Psoas muscle (tissue), 8 donors: ENCODE measurements at places on chromosomes 5 and 9. TPM values are rescaled to one million over a fixed set of nuclear protein-coding genes. Genes with fewer than 3 reads are reported as not detected.

DNA sequence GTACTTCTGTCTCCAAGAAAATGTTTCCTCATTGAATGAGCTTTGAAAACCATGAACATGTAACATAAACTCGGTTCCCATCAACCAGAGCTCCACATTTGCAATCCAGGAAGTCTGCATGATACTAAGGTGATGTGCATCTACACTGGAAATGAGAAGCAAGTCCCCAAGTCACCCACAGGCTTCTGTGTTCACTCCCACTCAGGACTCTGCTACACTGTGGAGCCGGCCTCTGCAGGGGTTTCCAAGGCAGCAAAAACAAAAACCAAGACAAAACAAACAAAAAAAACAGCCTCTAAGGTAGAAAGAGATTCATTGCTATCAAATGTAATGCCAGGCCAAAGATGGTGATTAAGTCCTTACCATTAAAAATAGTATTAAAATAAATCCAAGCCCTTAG is 593.7 kb downstream of the IRX1 start:
- no peak for DNase-seq

- no peak for DNase-seq
Observed at GRCh38 chr9:125922854-125923253, 175.7 kb downstream of the PBX3 start.

DNA sequence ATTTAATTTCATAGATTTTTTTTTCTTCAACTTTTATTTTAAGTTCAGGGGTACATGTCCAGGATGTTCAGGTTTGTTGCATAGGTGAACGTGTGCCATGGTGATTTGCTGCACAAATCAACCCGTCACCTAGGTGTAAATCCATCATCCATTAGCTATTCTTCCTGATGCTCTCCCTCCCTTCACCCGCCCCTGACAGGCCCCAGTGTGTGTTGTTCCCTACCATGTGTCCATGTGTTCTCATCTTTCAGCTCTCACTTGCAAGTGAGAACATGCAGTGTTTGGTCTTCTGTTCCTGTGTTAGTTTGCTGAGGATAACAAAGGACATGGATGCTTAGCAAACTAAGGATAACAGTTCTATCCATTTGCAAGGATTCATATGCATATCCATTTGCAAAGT is 209.1 kb upstream of the ADCY2 start:
- DNase-seq = no peak

GRCh38 chr5:139690803-139691629 is 42.9 kb downstream of the CXXC5 start:
- DNase-seq = no peak

GRCh38 chr5:52469835-52470234 is 317.9 kb upstream of the ITGA1 start:
- DNase-seq = no peak

- DNase-seq = no peak
Observed at GRCh38 chr5:91151947-91152346, 231.2 kb downstream of the ARRDC3 start.

DNA sequence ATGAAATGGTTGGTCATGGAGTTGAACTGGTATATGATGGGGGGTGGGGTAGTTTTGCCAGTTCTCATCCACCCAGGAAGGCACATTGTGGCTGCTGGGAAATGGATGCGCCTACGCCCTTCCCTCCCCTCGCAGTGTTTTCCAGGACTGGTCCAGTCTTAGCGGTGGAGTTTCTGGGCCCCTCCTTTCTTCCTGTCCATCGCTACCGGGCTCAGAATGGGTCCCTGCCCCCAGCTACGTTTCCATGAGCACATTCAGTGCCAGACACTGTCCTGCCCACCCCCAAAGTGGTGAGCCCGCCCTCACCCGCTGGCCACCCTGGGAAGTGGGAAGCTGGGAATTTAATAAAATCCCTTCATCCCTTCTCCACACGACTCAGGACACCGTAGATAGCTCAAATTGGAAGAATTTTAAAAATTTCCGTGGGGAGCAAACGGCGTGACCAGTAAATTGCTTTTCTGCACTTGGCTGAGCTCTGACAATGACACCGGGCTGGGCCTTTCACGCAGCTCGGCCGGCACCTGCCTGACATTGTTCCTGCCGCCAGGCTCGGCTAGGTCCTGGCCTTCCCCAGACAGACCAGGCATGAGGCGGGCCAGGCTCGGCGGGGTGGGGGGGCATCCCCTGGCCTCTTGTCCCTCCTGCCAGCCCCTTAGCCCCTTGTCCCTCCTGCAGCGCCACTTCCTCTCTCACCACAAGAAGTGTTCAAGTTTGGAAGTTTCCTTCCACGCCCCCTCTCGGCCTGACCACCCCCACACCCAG is 3.6 kb downstream of the FGF18 start:
- peak; percentile 10 for DNase-seq

GRCh38 chr5:126988021-126988569 is 42.3 kb downstream of the MARCHF3 start:
- DNase-seq = no peak

DNA sequence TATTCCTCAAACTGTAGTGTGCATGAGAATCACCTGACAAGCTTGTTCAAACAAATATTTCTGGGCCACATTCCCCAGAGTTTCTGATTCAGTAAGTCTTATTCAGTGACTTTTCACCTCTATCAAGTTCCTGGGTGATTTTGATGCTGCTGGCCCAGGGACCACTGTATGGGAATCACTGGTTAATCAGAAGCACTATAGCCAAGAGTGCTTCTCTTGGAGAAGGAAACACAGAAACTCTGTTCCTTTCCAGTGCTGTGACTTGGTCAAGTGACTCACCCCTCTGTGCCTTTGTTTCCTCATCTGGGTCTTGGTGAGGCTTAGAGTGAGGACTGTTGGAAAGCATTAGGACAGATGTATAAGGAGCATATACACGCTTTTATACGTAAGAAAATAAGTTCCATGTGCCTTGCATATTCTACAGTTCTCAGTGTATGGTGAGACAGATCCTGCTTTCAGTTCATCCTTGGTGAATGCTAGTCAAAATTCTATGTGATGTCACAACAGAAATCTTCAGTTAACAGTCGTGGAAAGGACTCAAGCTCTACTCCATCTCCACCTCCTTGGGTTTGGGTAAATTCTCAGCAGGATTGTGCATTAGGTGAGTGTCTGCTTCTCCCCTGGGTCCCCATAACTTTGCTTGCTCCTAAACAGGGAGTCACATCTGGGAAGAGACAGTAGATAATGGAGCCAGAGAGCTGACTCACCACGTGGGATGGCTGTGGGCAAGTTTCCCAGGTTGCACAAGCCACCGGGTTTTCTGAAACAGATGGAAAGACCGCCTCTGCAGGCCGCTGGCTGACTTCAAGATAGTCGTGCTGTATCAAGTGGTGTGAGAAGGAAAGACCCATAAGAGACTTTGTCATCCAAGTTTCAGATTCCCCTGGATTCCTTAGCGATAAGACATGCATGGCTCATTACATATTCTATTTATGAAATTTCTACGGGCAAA is 117.0 kb downstream of the NXNL2 start:
- DNase-seq = peak; percentile 87

DNA sequence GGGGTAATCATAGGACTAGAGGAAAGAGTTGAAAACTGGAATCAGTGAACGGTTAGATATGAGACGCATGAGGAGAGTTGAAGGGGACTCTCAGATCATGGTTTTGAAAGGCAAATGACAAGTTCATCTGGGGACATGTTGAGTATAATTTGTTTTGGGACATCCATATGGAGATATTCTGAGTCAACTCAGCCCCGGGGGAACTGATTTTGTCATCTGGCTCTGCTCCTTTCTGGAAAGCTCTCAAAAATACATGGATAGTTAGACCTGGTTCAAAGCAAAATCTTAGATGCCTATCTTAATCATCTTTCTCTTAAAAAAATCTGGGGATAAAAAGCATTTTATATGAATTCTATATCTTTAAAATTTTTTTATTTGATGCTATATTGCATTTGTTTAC is 161.2 kb downstream of the SNX18 start:
- DNase-seq = no peak

DNA sequence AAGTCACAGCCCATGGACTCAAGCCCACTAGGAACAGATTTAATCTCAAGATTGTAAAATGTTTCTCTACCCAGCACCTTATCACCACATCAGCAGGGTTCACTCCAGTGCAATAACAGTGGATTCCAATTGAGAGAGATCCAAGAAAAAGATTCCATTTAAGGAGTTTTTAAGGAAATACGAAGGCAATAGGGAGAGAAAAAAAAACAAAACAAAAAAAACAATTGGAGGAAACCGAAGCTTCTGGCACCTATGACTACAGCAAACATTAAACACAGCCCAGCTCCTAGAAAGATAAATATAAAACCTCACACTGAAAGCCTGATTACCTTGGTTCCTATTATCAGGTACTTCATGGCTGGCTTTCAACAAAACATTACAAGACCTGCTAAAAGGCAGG is 192.7 kb downstream of the DAB2IP start:
- DNase-seq = no peak

FAM221B gene
- total RNA-seq = not detected

ZNF608 gene
- 9.0 TPM for total RNA-seq

CCDC112 gene
- 2.1 TPM for total RNA-seq
